ENCODE measurements at places on chromosomes 12 and 14. TPM values are rescaled to one million over a fixed set of nuclear protein-coding genes. Genes with fewer than 3 reads are reported as not detected.

Gene KCNK10
- total RNA-seq, result 0.63 TPM

Gene MIP
- not detected for total RNA-seq

Gene RIMBP2
- total RNA-seq, result 0.31 TPM

- H3K36me3 ChIP-seq, result peaks cover 23% of the 10 kb centered on the region
- H3K27ac ChIP-seq, result no peak overlapping the region
- H3K27me3 ChIP-seq, result no peaks in the 10 kb centered on the region
- no peak for DNase-seq
- H3K4me3 ChIP-seq, result no peak overlapping the region
Observed at GRCh38 chr14:23148591-23149249, 29.7 kb upstream of the CEBPE start.

DNA sequence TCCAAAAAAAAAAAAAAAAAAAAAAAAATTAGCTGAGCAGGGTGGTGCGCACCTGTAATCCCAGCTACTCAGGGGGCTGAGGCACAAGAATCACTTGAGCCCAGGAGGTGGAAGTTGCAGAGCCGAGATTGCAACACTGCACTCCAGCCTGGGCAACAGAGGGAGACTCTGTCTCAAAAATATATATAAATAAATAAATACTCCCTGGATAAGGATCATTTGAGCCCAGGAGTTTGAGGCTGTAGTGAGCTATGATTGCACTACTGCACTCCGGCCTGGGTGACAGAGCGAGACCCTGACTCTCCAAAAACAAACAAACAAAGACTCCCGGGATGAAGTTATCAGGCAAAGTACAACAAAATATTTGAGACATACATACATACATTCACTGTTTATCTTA lies 3.3 kb upstream of the NAA25 start:
- no peak overlapping the region for H3K27ac ChIP-seq
- no peak overlapping the region for H3K4me3 ChIP-seq
- no peaks in the 10 kb centered on the region for H3K36me3 ChIP-seq
- peaks cover 14% of the 10 kb centered on the region for H3K4me1 ChIP-seq

GRCh38 chr14:31484754-31485153 lies 3.1 kb downstream of the GPR33 start:
- H3K36me3 ChIP-seq, result no peaks in the 10 kb centered on the region
- no peak for DNase-seq
- no peaks in the 10 kb centered on the region for H3K27me3 ChIP-seq
- no peak overlapping the region for H3K4me3 ChIP-seq
- no peaks in the 10 kb centered on the region for H3K4me1 ChIP-seq
- no peak overlapping the region for H3K27ac ChIP-seq
